Stimulated activated CD8-positive, alpha-beta memory T cell treated with anti-CD3 and anti-CD28 coated beads, Interleukin-4, amount 100 ng/mL, for 1 hour (primary cell): ENCODE measurements at places on chromosomes 3 and 15.

DNA sequence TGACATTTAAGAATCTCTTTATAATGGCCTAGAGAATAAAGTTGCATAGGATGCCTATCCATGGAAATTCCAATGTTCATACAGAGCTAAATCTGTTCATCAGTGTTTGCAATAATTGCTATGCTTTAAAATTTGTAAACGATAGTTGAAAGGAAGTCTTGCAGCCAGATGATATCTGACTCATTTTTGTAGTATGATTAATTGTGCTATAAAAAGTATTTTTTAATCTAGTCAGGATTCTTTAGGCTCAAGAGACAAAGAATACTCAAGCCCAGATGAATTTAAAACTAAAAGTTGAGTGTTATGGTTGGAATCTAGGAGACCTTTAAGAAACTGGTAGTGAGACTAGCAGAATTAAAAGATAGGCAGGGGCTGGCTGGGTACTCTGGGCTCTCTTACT lies 50.5 kb downstream of the SUCNR1 start:
- no peak for DNase-seq

DNA sequence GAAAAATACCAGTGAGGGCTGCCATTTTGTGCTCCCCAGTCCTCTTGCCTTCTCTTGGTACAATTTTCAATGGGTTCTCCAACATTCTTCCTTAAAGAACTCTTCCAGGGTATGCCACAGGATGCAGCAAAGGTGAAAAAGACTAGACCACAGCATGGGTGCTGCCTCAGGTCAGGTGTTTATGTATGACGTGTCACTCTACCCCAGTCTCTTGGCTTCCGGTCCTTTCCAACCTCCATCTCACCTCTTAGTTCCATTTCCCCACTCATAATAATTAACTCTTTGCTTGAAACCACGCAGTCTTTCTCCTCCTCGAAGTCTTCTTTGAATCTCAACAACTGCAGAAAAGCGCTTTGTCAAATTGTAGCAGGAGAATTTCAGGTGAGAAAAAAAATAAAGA lies 104.7 kb upstream of the TBC1D5 start:
- no peak for DNase-seq

- no peak for DNase-seq
Measured at GRCh38 chr3:37129871-37130270, 44.5 kb downstream of the LRRFIP2 start.

DNA sequence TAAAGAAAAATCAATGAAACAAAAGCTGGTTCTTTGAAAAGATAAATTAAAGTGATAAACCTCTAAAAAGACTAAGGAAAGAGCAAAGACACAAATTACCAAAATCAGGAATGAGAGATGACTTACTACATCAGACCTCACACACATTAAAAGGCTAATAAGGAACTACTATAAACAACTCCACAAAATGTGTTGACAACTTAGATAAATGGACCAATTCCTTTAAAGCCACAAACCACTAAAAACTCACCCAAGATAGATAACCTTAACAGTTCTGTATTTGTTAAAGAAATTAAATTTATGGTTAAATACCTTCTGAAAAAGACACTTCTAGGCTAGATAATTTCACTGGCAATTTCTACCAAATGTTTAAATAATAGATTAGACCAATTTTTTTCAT lies 170.4 kb downstream of the SMAD6 start:
- DNase-seq = no peak

DNA sequence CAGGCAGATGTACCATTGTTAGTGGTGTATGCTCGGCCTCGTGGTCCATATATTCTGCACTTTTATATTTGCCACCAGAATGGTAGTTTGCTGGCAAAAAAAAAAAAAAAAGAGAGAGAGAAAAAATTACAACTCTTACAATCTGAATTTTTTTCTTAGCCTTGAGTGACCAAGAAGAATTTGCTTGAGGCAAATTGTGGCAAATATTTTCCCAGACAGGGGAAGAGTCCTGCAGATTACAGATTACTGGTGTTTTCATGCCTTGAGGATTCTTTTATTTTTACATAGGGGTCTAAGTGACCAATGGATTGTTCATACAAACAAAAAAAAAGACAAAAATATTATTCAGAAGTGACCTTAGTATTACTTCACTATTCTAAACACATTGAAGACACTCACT lies 283.3 kb downstream of the BBX start:
- no peak for DNase-seq

DNA sequence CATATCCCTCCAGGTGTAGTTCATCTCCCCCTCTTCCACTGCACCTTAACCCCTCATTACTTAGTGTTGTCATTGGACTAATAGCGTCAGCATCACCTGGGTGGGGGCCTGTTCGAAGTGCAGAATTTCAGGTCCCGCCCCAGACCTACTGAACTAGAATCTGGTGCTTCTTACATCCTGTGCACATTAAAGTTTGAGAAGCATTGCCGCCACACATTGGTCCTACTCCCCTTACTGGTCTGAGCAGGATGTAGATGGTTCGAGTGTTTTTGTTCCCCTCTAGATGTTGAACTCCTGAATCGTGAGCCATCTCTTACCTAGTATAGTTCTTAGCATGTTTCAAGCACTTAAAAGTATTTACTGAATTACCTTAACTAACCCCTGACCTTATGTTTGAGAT lies 13.2 kb downstream of the KLHL18 start:
- DNase-seq = no peak

- no peak for DNase-seq
Measured at GRCh38 chr3:53677413-53677812, 168.8 kb downstream of the CHDH start.

DNA sequence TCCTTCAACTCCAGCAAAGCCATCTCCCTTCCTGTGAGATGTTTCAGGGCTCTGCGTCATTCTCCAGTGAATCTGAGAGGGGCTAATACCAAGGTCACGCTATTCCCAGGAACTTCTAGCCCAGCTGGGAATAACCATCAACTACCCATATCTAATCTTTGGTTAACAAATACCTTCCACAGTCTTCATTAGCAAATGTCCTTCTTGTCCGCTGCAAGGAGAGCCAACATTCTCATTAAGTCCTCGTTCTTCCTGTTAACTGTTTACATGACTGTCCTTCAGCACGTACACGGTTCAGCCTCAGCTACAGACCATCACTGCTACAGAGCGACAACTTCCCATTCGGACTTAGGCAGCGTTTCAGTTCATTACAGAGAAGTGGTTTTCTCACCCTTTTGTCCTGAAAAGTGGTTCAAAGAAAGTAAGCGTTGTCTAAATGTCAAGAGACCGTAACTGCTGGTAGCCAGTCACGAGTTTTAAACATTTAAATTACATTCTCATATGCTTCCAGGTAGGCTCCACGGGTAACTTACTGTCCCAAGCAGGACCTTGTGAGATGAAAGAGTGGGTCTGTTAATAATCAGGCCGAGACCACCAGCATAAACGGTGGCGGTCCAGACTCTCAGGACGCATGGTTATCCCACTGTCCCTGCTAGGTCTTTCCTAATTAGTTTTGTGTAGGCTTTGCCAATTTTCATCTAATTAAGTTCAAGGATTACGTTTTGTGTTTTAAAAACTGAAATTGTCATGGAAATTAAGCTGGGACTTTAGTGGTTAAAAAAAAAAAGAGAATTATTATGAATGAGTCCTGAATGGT lies 63.8 kb downstream of the CHSY1 start:
- DNase-seq = no peak

- DNase-seq = no peak
Measured at GRCh38 chr3:29545615-29546014, 264.7 kb downstream of the RBMS3 start.

GRCh38 chr3:43296565-43296964 lies 10.2 kb downstream of the SNRK start:
- DNase-seq = peak; percentile 24

DNA sequence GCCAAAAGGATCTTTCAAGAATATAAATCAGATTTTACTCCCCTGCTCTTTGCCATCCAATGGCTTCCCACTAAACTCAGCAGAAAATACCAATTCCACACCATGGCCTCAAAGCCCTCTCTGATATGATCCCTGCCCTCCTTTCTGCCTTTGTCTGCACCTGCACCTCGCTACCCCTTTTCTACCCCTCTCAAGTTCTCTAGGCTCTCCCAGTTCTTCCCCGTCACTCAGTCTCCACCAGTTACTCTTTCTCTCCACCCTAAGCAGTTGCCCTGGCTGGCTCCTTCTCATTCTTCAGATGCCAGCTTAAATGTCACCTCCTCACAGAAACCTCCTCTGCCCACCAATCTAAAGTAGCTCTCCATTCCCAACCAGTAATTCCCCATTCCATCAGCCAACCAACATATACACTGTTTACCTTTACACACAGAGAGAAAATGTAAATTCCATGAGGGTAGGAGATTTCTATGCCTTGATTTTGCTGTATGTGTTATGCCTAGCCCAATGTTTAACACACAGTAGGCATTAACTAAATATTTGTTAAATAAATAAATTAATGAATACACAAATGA lies 93.6 kb upstream of the LPP start:
- no peak for DNase-seq

GRCh38 chr3:25460751-25461150 lies 32.7 kb downstream of the RARB start:
- DNase-seq = no peak

- no peak for DNase-seq
Measured at GRCh38 chr15:63357731-63358130, 23.9 kb downstream of the CA12 start.

GRCh38 chr3:33137691-33138090 lies 23.9 kb downstream of the CRTAP start:
- no peak for DNase-seq

GRCh38 chr15:56719021-56719612 lies 14.2 kb downstream of the ZNF280D start:
- DNase-seq = no peak

- DNase-seq = no peak
Measured at GRCh38 chr15:72491768-72492167, 17.6 kb downstream of the ARIH1 start.

- DNase-seq = no peak
Measured at GRCh38 chr15:50146632-50147031, 27.6 kb upstream of the ATP8B4 start.

DNA sequence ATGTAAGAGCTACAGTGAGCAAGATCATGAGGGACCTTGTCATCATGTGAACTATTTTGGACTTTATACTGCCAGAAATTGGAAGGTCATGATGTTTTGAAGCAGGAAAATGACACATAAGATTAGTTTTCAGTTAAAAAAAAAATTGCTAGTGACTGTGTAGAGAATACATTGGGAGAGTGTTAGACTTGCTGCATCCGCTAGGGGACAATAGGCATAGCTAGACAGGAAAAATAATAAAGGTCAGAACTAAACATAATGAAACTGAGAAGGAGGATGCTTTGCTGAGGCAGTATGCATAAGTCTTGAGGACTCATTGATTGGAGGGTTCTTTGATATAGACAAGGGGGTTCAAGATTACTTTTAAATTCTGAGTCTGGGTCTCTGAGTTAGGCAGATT lies 275.8 kb upstream of the KCNH8 start:
- DNase-seq = no peak

- no peak for DNase-seq
Measured at GRCh38 chr3:38084334-38085310, 45.6 kb downstream of the DLEC1 start.

GRCh38 chr3:168156479-168156878 lies 60.8 kb upstream of the GOLIM4 start:
- no peak for DNase-seq
